Fibroblast of villous mesenchyme (primary cell): ENCODE measurements at places on chromosomes 1 and 21.
A peak's percentile ranks its signal among the peaks of the same experiment; 100 is the strongest.

- DNase-seq: no peak
These were observed 25.0 kb downstream of the DLGAP3 start for GRCh38 chr1:34904236-34905097.

- DNase-seq: peak; percentile 38
These were observed 882.9 kb upstream of the B3GALT2 start for GRCh38 chr1:194069168-194069830.

- DNase-seq: no peak
These were observed 12.2 kb downstream of the ADAMTS5 start for GRCh38 chr21:26954662-26955121.

- DNase-seq: no peak
These were observed 293.0 kb upstream of the PLXNA2 start for GRCh38 chr1:208537198-208537597.

DNA sequence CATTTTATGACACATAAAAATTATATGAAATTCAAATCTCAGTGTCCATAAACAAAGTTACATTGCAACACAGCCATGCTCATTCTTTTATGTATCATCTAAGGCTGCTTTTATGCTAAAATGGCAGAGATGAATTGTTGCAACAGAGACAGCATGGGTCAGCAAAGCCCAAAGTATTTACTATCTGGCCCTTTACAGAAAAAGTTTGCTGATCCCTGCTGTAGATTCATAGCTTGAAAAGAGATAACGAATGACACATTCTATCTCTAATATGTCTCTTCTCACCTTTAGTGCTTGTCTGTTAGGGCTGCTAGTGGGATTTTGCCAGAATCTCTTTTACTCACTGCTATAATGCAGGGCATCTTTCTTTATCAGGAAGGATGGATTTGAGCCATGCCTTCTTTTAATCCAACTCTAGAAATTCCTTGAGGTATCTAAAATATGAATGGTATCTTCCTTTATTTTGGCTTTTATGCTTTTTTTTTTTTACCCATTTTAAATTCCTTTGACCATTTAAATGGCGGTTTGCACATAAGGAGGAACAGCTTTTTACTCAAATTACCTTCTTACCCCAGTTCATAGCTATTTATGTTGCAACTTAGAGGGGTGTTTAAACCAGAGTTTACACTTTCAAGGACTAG is 598.2 kb downstream of the PLPP3 start:
- peak; percentile 66 for DNase-seq

- peak; percentile 23 for DNase-seq
These were observed 54.1 kb downstream of the NPHP4 start for GRCh38 chr1:5938101-5938646.

GRCh38 chr1:19683351-19683750 is 18.7 kb downstream of the HTR6 start:
- DNase-seq: no peak

DNA sequence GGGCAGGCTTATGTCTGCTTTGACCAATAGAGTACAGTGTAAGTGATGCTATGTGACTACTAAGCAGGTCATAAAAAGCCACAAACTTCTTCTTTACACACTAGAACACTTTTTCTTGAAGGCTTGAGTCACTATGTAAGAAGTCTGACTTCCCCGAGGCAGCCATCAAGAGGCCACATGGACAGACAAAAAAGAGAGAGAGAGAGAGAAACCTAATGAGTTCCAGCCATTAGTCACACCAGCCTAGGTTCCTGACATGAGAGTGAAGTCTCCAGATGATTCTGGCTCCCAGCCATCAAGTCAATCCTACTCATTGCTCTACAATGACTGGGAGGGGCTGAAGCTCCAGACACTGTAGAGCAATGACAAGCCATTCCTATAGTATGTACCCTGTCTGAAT is 101.4 kb downstream of the LHX9 start:
- no peak for DNase-seq

- no peak for DNase-seq
These were observed 5.7 kb downstream of the TOR1AIP2 start for GRCh38 chr1:179871940-179872339.

GRCh38 chr1:55378582-55378981 is 163.4 kb upstream of the USP24 start:
- peak; percentile 34 for DNase-seq

DNA sequence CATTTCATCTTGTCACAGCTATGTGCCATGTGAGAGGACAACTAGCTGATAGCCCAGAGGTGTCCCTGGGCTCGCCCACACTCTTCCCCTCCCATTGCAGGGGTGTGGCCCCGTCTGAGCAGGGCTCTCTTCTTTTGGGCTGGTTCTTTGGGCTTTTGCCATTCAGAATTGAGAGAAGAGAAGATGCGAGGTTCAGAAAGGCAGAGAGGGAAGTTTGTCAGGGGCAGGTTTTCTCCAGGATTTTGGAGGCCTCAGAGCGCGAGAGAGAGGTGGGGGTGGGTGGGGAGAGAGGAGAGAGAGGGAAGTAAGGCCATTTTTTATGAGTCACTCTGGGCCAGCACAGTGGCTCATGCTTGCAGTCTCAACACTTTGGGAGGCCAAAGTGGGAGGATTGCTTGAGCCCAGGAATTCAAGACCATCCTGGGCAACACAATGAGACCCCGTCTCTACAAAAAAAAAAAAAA is 5.2 kb downstream of the IFI6 start:
- no peak for DNase-seq

GRCh38 chr21:43829575-43830119 is 35.4 kb upstream of the AGPAT3 start:
- no peak for DNase-seq

- no peak for DNase-seq
These were observed 122.8 kb upstream of the C8B start for GRCh38 chr1:57088653-57089052.

- DNase-seq: no peak
These were observed 16.2 kb downstream of the SSX2IP start for GRCh38 chr1:84674021-84674420.

DNA sequence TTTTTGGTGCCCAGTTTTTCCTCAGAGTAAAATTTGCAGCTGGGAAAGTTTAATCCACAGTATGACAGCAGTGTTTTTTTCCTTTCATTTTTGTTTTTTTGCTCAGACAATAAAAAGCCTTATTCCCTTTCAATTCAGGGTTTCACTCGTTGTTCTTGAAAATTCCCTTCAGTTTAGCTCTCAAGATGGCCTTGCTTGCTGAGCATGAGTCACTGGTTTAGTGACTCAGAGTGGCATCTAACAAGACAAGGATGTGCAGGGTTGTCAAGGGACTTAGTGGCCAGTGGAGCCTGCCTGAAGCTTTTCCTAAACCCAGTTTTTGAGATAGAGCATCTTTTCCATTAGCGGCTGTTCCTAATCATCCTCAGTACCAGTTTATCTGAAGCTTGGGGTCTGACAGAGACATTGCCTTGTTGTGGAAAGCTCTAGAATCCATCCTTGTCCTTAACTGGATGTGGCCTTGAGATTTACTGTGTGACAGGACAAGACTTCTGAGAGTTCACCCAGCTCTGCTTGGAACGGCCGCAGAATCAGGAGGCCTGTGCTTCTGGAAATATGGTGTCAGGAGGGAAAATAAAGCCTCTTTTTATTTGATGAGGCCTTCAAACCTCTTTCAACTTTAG is 48.4 kb upstream of the DNAJC6 start:
- DNase-seq: peak; percentile 62

GRCh38 chr1:184193451-184193850 is 141.9 kb downstream of the TSEN15 start:
- DNase-seq: no peak

DNA sequence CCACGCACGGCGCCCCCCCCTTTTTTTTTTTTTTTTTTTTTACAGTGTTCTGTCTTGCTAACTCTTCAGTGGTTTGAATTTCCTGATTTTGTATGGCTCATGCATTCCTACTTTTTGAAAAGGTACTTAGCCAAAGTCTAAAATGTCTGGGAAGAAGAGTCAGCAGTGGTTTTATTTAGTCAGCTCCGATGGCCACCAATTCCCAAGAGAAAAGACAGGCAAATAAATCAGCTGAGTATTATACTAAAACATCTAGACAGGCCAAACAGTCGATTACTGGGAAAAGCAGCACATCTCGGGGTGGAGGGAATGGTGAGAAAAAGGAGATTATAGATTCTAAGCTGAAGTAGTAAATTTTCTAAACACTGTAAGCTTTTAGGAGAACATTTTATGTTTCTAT is 192.5 kb upstream of the ZRANB2 start:
- DNase-seq: peak; percentile 3

DNA sequence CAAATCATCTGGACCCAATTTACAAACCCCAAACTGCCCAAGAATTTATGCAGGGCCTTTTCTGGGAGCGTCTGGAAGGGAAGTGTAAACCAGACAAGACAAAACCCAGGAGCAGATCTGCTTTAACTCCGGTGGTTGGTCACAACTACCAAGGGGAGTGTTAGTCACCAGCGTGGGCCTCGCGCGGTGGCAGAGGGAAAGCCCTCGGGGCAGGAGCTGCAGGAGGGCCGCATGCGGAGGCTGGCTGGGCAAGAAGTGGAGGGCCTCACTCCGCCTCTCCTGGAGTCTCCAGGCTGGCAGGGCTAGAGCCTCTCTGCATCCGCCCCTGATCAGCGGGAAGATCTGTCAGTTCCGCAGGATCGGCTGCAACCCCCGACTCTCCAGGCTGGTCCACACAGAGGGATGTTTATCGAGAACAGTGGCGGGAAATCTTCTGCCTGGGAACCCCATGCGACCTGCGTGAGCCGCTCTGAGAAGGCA is 2.0 kb downstream of the COL24A1 start:
- peak; percentile 42 for DNase-seq

DNA sequence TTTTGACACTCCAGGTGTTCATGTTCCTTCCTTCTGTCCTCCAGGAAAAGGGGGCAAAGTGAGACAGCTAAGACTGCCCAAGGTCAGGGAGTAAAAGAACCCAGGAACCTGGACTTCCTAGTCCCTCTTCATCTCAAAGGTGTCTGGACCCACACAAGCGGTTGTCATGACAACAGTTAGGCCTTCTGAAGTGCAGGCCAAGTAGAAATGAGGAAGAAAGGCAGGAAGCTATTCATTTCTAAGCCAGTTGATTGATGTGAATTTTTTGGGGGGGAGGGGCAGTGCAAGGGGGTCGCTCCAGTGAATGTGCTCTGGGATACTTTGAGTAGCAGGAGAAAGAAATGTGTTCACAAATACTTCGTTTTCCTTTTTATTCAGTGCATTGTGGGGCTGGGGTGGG is 114.3 kb downstream of the NAV1 start:
- no peak for DNase-seq

DNA sequence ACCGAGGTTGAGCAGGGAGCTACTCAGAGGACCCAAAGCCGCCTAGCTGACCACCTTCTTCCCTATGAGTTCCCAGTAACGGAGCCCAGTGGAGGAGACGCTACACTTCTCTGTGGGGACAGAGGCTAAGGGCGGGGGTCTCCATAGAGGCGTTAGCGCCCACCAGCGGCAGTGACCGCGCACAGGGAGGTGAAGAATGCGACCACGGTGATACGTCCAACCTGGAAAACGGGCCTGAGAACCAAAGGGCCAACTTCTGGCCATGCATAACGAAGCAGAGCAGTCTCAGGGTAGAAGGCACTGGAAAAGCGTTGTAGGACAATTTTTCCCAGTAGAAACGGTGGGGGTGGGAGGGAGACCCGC is 400 bp upstream of the COG2 start:
- no peak for DNase-seq

- no peak for DNase-seq
These were observed 180.8 kb downstream of the RPS6KC1 start for GRCh38 chr1:213231795-213232231.

- no peak for DNase-seq
These were observed 25.2 kb downstream of the NOS1AP start for GRCh38 chr1:162094723-162095122.

- no peak for DNase-seq
These were observed 10.2 kb upstream of the POFUT2 start for GRCh38 chr21:45297869-45298268.

GRCh38 chr1:153346077-153346723 is 2.4 kb downstream of the PGLYRP4 start:
- DNase-seq: no peak

DNA sequence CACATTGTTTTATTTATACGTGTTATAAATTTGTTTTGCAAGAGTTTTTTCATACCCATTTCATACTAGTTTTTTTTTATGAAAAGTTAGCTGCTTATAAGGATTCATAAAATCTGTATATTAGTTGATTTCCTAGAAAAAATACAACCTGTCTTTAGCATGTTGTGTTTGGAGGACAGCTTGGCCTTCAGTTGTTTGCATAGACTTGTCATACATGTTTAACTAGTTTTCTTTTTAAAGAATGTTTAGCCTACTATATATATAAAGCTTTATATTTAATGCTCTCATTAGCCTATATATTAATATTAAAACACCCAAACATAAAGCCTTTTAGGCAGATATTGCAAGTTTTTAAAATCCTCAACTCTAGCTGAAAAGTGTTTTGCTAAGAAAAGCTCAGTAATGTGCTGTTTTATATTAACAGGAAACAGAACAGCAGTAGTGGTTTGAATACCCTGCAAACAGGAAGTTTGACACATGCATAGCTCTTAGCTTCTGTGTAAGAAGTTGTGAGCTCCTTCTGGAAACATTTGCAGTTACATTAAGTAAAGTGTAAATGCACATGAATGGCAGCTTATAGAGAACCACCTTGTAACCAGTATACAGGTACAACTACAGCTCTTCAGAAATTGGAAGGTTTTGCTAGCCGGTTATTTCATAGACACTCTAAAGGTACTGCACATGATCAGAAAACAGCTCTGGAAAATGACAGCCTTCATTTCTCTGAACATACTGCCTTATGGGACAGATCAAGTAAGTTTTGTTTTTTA is at the start of gene PRKACB:
TSS of gene PRKACB (plus strand) at position 476 of the 770 bp plus-strand sequence. CDS start at position 567, 91 bp downstream.
- DNase-seq: peak; percentile 53

GRCh38 chr1:9586147-9586766 is 2.5 kb upstream of the TMEM201 start:
- DNase-seq: no peak

DNA sequence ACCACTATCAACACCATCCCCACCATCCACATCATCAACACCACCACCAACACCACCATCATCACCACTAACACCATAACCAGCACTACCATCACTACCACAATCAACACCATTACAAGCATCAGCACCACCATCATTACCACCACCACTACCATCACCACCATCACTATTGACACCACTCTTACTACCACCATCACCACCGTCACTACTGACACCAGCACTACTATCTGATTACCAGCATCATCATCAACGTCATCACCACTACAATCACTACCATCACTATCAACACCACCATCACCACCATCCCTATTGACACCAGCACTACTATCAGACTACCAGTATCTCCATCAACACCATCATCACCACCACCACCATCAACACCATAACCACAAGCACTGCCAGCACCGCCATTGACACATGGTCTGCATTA is 106.1 kb upstream of the RUNX3 start:
- no peak for DNase-seq

DNA sequence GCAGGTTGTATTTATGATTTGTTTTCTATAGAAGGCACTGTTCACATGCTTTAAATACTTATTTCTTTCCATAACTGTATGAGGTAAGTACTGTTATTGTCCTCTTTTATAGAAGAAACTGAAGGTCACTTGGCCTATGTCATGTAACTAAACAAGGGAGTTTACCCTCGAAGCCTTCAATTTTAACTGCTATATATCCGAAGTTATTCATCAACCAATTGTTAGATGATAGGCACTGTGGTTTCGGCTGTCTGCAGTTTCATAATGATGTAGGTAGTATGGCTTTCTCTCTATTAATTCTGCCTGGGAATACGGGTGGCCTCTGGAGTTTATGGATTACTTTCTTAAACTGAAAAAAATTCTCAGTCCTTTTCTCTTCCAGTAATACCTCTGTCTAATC is 413.3 kb upstream of the ADGRL2 start:
- DNase-seq: no peak

- DNase-seq: no peak
These were observed 261.5 kb downstream of the SMYD3 start for GRCh38 chr1:246245541-246245940.

- peak; percentile 57 for DNase-seq
These were observed 22.0 kb downstream of the RLF start for GRCh38 chr1:40183055-40183710.
